Effector memory CD8-positive, alpha-beta T cell (primary cell): ENCODE measurements at places on chromosomes 5 and 9.

DNA sequence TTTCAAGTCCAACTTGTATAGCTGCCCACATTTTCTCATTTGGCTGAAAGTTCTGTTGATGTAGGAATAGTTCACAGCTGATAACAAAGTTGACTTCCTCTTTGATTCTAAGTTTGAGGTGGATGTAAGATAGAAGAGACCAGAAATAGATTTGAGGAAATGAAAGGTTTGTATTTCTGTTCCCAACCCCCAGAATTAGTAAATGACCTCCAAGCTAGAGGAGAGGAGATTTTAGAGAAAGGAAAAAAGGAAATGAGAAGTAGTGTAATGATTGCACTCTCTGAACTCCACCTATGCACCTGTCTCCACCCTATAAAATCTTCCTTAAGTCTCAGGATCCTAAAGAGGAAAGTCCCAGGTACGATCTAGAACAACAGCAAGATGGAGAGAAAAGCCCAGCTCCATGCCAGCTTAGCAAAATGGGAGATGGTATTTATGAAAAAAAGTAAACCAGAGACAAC is 130.4 kb upstream of the POC5 start:
- H3K27ac ChIP-seq = no peak overlapping the region
- no peak for DNase-seq
- no peak overlapping the region for H3K4me3 ChIP-seq
- H3K36me3 ChIP-seq = peaks cover 2% of the 10 kb centered on the region
- peaks cover 58% of the 10 kb centered on the region for H3K27me3 ChIP-seq
- H3K4me1 ChIP-seq = no peaks in the 10 kb centered on the region

DNA sequence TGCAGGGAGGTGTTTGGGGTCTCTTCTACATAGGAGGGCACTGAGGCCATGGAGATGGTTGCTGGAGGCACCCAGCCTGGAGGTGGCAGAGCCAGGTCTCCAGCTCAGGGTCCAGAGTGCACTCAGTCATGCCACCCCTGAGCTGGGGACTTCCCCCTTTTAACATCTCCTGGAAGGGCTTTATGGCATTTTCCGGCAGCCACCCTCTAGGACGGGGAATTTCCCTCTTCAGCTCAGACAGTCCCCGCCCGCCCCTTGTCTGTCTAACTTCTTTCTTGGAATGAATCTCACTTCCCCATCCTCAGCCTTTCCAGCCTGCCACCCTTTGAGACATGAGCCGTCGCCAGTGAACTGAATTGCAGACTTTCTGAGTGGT is 49.9 kb downstream of the COL15A1 start:
- no peaks in the 10 kb centered on the region for H3K36me3 ChIP-seq
- H3K27me3 ChIP-seq = peaks cover 48% of the 10 kb centered on the region
- no peak overlapping the region for H3K4me3 ChIP-seq
- no peaks in the 10 kb centered on the region for H3K4me1 ChIP-seq
- no peak for DNase-seq

GRCh38 chr5:167785901-167786300 is 505.5 kb upstream of the WWC1 start:
- DNase-seq = no peak
- H3K27ac ChIP-seq = no peak overlapping the region
- no peaks in the 10 kb centered on the region for H3K4me1 ChIP-seq
- no peaks in the 10 kb centered on the region for H3K27me3 ChIP-seq
- H3K4me3 ChIP-seq = no peak overlapping the region

- no peak overlapping the region for H3K27ac ChIP-seq
- no peaks in the 10 kb centered on the region for H3K36me3 ChIP-seq
- H3K27me3 ChIP-seq = peaks cover 23% of the 10 kb centered on the region
- H3K4me3 ChIP-seq = no peak overlapping the region
- no peaks in the 10 kb centered on the region for H3K4me1 ChIP-seq
Observed at GRCh38 chr5:76065258-76065657, 17.9 kb upstream of the SV2C start.

- no peaks in the 10 kb centered on the region for H3K27me3 ChIP-seq
- H3K36me3 ChIP-seq = no peaks in the 10 kb centered on the region
- H3K27ac ChIP-seq = no peak overlapping the region
- H3K4me3 ChIP-seq = no peak overlapping the region
- no peaks in the 10 kb centered on the region for H3K4me1 ChIP-seq
Observed at GRCh38 chr9:119289740-119290433, 79.3 kb downstream of the BRINP1 start.

GRCh38 chr5:18240971-18241370 is 606.7 kb downstream of the TAF11L14 start:
- H3K4me3 ChIP-seq = no peak overlapping the region
- no peaks in the 10 kb centered on the region for H3K36me3 ChIP-seq
- no peaks in the 10 kb centered on the region for H3K4me1 ChIP-seq
- DNase-seq = no peak
- H3K27ac ChIP-seq = no peak overlapping the region

- H3K4me3 ChIP-seq = no peak overlapping the region
- H3K27me3 ChIP-seq = peaks cover 19% of the 10 kb centered on the region
- no peaks in the 10 kb centered on the region for H3K4me1 ChIP-seq
- H3K36me3 ChIP-seq = no peaks in the 10 kb centered on the region
Observed at GRCh38 chr5:168865968-168866367, 286.8 kb upstream of the PANK3 start.

GRCh38 chr5:125275725-125276090 is 529.3 kb upstream of the ZNF608 start:
- H3K4me3 ChIP-seq = no peak overlapping the region
- no peak overlapping the region for H3K27ac ChIP-seq
- no peaks in the 10 kb centered on the region for H3K27me3 ChIP-seq
- H3K4me1 ChIP-seq = no peaks in the 10 kb centered on the region
- H3K36me3 ChIP-seq = no peaks in the 10 kb centered on the region

DNA sequence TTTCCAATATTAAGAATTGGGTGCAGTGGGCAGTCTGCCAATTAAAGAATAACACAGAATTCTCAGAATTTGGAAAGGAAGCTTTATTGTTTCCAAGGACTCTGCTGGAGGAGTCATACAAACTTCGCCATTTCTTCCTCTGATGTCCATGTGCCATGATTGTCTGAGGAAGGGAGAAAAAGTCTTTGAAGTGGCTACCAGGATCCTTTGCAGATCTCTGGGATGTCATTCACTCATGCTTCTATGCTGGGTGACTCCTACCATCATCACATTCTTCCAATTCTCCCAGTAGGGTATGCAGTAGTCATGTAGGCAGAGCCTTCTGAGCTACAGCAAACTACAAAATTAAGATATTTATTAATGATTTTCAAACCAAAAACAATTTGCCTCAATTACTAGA is 3.2 kb upstream of the SMAD5 start:
- H3K4me1 ChIP-seq = peaks cover 16% of the 10 kb centered on the region
- H3K27ac ChIP-seq = no peak overlapping the region
- H3K36me3 ChIP-seq = peaks cover 11% of the 10 kb centered on the region
- no peak for DNase-seq
- H3K27me3 ChIP-seq = peaks cover 41% of the 10 kb centered on the region
- no peak overlapping the region for H3K4me3 ChIP-seq

- H3K4me3 ChIP-seq = no peak overlapping the region
- H3K27me3 ChIP-seq = no peaks in the 10 kb centered on the region
- no peak for DNase-seq
- peaks cover 15% of the 10 kb centered on the region for H3K36me3 ChIP-seq
- H3K4me1 ChIP-seq = no peaks in the 10 kb centered on the region
Observed at GRCh38 chr9:113393281-113393680, 7.8 kb downstream of the ALAD start.

DNA sequence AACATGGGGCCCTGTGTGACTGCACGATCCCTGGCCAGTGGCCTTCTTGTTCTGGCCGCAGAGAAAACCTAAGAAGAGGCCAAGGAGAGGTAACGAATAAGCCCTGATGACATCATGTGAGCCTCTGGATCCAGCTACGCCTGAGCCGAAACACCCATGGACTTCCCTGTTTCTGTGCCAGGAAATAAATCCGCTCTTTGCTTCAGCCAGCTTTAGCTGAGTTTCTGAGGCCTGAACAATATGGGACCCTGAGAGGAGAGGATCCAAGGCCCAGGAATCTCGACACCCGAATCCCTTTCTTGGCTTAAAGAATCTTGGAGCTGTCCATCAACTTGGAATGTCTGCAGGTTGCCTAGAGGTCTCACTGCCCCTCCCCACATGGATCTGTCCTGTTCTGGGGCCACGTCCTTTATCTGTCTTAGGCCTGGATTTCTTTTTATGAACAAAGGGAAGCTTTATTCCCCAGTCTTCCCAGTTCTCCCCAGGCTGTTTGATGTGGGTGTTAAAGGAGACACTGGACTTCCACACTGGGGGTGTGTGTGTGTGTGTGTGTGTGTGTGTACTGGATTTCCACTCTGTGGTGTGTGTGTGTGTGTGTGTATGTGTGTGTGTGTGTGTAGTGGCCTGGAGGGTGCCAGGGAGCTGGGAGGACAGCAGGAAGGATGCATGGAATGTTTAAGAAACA is 13.7 kb downstream of the IER5L start:
- DNase-seq = no peak
- no peaks in the 10 kb centered on the region for H3K27me3 ChIP-seq
- no peaks in the 10 kb centered on the region for H3K36me3 ChIP-seq
- no peak overlapping the region for H3K27ac ChIP-seq
- H3K4me3 ChIP-seq = no peak overlapping the region

DNA sequence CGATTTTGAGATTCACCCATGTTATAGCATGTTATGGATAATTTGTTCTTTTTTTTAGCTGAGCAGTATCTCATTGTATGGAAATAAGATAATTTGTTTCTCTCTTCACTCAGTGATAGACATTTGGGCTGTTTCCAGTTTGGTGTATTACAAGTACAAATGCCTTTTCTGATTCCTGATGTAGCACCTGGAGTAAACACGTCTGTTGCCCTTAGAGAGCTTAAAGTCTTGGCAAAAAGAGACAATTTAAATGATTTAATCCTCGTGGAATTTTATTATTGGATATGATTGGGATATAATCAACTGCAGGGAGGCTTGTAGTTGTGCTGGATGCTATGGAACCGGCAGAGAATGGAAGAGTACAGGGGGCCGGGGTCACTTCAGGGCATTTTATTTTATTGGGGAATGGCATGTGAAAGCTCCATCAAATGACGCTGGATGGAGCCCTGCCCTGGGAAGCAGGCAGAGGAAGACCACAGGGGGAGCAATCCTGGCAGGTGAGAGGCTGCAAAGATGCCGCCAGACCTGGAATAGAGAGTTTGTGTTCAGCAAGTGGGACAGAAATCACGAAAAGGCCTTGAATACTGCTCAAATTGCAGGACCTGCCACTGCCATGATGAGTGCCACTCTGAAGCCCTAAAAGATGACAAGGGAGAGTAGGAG is 31.0 kb upstream of the TGFBI start:
- H3K36me3 ChIP-seq = no peaks in the 10 kb centered on the region
- peaks cover 19% of the 10 kb centered on the region for H3K27me3 ChIP-seq
- DNase-seq = no peak
- no peak overlapping the region for H3K4me3 ChIP-seq

- no peaks in the 10 kb centered on the region for H3K27me3 ChIP-seq
- no peak overlapping the region for H3K27ac ChIP-seq
- H3K4me1 ChIP-seq = no peaks in the 10 kb centered on the region
- DNase-seq = no peak
- H3K36me3 ChIP-seq = no peaks in the 10 kb centered on the region
Observed at GRCh38 chr9:16501141-16501540, 369.3 kb downstream of the BNC2 start.

DNA sequence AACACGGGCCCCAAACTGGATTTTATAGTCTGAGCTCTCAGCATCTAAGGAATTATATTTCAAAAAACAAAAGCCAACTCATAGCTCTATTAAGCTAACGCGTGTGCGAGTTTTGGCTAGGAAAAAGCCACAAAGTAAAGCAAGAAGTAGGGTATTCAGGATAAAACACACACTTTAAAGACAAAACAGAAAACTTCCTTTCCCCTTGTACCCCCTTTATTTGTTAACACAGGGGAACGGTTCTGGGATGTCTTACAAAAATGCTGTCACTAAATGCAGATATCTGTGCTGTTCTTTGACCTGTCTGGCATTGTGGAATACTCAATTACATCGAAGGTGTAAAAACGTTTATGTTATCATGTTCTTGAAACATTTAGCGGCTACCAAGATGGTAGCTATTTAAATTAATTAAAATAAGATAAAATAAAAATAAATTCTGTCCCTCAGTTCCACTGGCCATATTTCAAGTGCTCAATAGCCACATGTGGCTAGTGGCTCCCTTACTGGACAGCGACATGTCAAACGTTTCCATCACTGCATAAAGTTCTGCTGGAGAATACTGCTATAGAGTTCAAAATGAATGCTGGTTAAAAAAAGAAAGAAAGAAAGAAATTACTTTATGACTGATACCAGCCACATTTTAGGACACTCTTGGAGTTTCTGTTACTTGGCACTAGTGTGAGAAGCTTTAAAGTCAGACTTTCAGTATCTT is 7.2 kb upstream of the MEF2C start:
- no peak for DNase-seq
- no peaks in the 10 kb centered on the region for H3K36me3 ChIP-seq
- H3K27me3 ChIP-seq = no peaks in the 10 kb centered on the region
- H3K27ac ChIP-seq = no peak overlapping the region
- H3K4me1 ChIP-seq = no peaks in the 10 kb centered on the region
- no peak overlapping the region for H3K4me3 ChIP-seq

DNA sequence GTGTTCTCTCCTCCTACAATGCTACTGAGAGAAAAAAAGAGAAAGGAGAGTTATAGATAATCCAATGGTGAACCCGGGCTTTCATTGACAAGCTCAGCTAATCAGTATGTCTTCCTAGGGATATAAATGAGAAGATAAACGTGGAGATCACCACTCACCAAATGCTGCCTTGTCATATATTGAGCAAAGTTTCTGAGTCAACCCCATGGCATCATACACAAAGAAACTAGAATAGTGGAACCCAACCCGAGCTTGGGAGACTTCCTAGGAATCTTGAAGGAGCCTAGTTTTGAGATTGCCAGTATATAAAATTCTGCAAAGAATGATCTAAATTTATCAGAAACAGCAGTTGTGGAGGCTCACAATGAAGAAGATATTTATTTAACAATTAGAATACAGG is 47.8 kb downstream of the PTPN3 start:
- no peak overlapping the region for H3K27ac ChIP-seq
- H3K4me1 ChIP-seq = no peaks in the 10 kb centered on the region
- DNase-seq = no peak
- peaks cover 16% of the 10 kb centered on the region for H3K27me3 ChIP-seq
- H3K4me3 ChIP-seq = no peak overlapping the region

DNA sequence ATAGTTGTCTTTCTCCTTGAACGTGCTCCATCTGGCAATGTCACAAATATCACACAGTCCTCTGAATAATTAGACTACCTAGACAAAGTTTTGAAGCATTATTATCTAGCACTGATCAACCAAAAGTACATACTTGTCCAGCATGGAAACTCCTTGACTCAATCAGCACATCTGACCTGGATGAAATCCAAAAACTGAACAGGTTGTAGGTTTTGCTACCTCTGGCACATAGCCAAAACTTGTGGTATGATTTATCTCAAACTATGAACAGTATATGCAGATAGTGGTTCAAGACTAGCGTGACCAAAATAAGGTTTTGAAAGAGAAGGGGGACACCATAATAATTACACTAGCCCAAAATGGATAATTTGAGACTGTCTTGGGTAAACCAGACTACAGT is 158.1 kb downstream of the ARRDC3 start:
- H3K36me3 ChIP-seq = no peaks in the 10 kb centered on the region
- H3K27ac ChIP-seq = no peak overlapping the region
- no peaks in the 10 kb centered on the region for H3K27me3 ChIP-seq

- no peaks in the 10 kb centered on the region for H3K36me3 ChIP-seq
- H3K27me3 ChIP-seq = no peaks in the 10 kb centered on the region
- H3K27ac ChIP-seq = no peak overlapping the region
- no peak overlapping the region for H3K4me3 ChIP-seq
- no peak for DNase-seq
Observed at GRCh38 chr5:12648558-12648957, 744.3 kb upstream of the CTNND2 start.
